ENCODE measurements at places on chromosomes 16 and 17.

DNA sequence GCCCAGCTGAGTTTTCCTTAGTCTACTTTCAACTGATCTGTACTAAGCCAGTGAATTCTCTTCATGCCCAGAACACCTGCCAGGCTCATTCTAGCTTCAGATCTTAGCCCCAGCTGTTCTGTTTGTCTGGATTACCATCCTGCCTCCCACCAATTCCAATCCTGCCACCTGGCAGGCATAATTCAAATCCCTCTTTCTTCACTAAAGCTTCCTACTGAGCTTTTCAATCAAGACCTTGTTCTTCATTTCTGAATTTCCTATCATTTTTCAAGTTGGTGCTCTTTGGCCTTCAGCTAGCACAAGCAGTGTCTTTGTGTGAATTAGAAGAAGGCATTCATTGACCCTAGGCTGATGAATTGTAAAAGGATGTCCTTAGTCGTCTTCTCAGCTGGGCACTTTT, 357.6 kb downstream of the UTP18 start:
- no peak for DNase-seq

- no peak for DNase-seq
Measured at GRCh38 chr16:65480281-65481091, 358.6 kb upstream of the CDH11 start.

DNA sequence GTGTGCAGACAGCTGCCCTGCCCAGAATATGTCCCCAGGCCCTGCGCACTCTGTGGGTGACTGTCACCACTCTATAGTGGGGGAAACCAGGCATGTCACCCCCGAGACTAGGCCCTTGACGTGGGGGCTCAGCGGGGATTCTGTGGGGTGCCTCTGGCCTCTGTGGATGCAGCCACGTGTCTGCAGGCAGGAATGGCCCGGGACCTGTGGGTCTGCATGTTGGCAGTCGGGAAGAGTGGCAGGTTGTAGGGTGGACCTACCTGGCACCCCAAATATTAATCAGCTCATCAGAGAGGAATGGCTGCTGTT, 954 bp downstream of the IL32 start:
- DNase-seq: no peak

DNA sequence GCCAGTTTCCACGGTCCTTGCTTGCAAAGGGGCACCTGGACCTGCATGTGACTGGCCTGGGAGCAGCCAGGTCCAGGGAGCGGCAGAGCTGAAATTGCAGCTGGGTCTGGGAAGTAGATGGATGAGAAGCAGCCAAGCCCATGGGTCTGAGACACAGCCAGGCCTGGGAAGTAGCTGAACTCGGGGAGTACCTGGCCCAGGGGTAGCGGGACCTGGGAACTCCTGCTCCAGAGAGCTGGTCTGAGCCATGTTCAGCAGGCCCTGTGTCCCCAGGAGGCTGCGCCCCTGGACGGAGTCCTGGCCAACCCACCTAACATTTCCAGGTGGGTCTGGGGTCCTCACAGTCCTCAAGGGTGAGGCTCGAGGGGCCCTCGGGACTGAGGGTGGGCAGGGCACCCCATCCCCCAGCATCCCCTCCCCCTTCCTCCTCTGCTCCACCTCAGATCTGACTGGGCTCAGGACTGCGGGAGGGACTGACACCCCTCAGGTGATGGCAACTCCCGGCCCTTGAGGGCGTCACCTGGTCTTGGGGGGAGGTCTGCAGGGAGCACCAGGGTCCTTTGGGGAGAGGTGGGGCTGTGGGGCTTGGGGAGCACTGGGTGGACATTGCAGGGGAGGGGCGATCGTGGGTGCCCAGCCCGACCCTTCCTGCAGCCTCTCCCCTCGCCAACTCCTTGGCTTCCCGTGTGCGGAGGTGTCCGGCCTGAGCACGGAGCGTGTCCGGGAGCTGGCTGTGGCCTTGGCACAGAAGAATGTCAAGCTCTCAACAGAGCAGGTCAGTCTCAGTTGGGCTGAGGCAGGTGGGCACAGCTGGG, 3.0 kb downstream of the MSLN start:
- no peak for DNase-seq

DNA sequence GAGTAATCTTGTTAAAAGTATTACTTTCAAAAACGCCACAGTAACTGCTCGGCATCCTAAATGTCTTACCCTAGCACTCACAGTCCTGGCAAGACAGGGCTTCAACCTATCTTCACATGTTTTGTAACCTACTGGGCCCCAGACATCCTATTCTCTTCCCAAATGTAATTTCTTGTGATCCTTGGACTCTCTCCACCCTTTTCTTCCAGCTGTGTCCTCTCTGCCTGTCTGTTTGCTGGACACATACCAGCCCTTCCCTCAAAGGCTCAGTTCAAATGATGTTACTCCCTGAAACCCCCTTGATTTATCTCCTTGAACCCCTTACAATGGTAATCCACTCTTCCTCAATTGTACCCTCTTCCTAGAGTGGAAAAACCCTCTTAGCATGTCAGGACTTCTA, 60.1 kb upstream of the CNEP1R1 start:
- no peak for DNase-seq

DNA sequence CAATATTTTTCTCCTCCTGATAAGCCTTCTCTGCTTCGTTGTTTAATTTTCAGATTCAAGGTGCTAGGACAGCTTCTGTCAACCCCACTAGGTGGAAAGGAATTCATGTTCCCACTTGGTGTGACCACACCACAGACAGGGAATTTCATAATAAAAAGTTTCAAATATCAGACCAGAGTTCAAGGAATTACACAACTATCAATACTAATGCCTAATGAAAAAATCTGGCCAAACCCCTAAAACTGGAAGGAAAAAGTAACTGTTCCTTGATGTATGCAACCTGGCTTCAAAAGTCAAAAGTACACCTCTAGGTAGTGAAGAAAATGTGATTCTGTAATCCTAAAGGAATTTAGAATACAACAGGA, 87.8 kb upstream of the CORO6 start:
- no peak for DNase-seq

GRCh38 chr16:58487566-58488351, 12.2 kb upstream of the NDRG4 start:
- no peak for DNase-seq

GRCh38 chr16:49852279-49852678, 3.6 kb downstream of the ZNF423 start:
- no peak for DNase-seq

DNA sequence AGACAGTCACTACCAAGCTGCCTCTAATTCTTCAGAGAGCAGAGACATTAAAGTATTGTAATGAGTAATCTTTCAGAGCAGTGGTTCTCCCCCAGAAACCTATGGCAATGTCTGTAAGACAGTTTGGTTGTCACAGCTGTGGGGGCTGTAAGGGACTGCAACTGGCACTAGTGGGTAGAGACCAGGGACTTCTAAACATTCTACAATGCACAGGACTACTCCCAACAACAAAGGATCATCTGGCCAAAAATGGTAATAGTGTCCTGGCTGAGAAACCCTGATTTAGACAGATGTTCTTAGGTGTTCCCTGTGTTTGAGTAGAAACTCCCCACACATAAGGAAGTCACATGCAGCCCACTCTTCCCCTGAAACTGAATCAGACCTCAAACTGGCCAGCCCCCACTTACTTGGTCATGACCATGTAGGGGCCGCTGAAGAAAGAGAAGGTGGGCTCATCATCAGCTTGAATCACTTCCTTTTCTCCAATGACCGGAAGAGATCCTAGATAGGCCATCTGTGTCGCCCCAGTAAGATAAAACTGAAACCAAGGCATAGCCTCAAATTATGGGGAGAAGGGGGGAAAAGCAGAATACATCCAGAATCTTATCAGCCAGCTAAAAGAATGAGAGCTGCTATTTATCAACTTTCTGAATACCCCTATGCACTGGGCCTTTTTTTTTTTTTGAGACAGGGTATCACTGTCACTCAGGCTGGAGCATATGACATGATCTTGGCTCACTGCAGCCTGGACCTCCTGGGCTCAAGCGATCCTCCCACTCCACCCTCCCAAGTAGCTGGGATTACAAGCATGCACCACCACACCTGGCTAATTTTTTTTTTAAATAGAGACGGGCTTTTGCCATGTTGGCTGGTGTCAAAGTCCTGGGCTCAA, 75.8 kb downstream of the TEX14 start:
- DNase-seq: no peak

GRCh38 chr17:49977463-49978389, 8.7 kb downstream of the DLX4 start:
- DNase-seq: no peak

GRCh38 chr16:48323783-48324775, 61.1 kb downstream of the SIAH1 start:
- DNase-seq: no peak

DNA sequence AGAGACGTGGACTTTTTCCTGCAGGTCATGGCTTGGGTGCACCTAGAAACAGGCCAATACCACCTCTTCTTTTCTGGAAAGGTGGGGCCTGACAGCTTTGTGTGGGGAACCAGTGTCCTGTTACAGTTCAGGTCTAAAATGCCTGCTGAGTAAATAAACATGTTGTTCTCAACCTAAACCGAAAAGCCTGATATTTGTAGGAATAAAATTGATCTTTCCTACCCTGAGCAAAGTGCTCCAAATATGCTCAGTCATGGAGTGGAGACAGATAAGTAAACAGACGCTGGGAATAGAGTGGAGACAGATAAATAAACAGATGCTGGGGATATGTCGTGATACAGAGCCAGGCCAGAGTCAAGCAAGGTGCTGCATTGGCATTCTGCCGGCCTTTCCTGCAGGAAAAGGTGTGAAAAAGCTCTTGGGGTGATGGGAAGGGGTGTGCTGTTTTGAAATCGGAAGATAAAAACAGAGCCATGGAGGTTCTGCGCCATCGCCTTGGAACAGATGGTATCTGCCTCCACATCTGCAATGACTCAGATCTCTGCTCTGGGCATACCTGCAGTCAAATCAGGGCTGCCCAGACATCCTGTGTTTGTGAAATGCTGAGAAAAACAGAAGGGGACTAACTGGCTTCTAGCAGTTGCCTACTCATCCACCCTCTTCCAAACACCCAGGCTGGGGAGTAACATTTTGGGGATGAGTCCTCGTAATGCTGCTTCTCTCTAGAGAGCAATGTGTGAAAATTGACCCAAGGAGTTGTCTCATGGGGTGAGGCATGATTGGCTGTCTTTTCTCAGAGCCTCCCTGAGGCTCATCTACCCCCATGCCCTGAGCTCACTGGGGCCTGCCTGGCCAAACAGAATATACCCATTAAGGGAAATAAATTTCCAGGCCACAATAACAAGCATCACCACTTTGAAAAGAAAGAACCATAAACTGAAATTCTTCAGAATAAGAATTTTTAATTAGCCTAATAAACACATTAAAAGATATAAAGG, 16.8 kb upstream of the TRPV2 start:
- DNase-seq: no peak

GRCh38 chr16:86362155-86362849, 148.0 kb upstream of the FOXF1 start:
- no peak for DNase-seq

- DNase-seq: peak; percentile 86
Measured at GRCh38 chr17:63930951-63931575, 1.1 kb downstream of the CD79B start.

DNA sequence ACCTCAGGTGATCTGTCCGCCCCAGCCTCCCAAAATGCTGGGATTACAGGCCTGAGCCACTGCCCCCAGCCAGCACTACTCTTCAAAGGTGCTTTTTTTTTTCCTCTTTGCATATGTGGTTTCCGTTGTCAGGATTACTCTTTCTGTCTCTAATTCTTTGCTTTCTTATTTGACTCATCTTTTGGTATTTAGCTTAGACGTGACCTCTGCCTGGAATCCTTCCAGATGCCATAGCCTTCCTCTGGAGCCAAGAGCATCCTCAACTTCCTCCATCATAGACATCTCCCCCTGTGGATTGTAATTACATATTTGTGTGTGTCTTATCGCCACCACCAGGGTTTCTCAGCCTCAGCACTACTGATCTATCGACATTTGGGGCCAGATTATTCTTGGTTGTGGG, 84.4 kb upstream of the XYLT1 start:
- DNase-seq: no peak

- DNase-seq: no peak
Measured at GRCh38 chr17:40699371-40699770, 4.2 kb downstream of the KRT24 start.

- DNase-seq: no peak
Measured at GRCh38 chr17:7782240-7782639, 51.8 kb upstream of the KDM6B start.

DNA sequence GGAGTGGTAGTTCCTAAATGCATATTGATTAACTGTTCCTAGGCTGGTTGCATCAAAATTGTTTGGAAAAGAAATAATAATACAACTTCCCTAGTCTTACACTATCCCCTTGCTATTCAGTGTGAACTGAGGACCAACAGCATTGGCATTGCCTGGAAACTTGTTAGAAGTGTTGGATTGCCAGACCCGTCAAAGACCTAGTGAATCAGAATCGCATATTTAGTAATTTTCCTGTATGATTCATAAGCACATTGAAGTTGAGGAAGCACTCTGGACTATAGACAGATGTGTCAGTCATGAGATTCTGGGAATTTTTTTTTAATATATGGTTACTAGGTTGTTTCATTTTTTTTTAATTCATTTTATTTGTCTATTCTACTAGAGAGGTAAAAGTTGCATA, 34.7 kb upstream of the KCNJ16 start:
- DNase-seq: no peak

DNA sequence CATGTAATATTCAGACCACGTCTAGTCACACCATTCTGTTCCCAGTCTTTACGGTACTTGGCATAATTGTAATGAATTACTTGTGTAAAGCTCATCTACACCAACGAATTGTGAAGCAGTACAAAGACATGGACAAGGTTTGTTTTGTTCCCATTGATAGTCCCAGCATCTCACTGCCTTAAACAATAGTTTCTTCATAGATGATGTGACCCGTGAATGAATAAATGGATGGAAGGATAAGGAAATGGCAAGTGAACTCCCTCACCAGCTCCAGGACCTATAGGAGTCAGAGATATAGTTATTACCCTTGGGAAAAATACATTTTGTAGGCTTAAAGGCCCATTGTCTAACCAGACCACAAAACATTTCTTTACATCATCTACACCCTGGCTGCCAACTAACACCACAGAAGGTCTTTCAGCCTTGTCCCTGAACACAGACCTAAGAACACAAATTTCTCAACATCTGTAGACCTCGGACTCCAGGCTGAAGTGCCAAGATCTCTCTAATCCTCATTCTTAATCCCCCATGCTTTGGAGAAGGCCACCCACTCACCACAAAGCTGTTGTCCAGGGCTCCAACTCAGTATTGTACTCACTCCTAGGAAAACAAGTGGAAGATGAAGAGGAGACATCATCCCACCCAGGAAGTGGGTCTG, 38.2 kb downstream of the MAF start:
- no peak for DNase-seq
